ENCODE measurements at places on chromosomes 1 and 21.

GRCh38 chr1:46219551-46220520, 16.7 kb downstream of the LURAP1 start:
- DNase-seq: no peak

DNA sequence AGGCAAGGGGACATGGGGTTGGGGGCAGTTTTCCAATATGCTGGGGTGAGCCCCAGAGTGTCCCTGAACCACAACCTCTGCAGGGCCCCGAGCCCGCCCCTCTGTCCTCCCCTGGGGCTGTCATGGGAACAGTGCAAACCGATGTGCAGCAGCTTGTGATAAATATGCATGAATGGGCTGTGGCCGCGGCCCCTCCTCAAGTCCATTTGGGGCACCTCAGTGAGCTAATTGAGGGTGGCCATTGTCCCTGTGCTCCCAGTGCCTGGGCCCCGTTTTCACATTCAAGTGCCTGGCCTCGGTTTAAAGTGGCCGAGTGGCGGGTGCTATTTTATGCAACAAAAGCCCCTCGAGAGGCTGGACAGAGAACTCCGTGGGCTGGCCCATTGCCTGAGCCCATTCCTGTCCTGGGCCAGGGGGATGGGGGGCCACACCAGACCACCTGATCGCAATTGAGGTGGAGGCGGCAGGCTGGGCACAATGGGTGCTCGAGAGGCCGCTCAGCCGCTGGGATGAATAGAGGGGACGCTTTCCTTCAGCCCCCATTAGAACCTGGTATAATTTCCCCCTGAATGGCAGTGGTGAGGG, 193.7 kb downstream of the FOXD2 start:
- no peak for DNase-seq

- no peak for DNase-seq
Observed at GRCh38 chr1:933603-933940, 9.8 kb downstream of the SAMD11 start.

DNA sequence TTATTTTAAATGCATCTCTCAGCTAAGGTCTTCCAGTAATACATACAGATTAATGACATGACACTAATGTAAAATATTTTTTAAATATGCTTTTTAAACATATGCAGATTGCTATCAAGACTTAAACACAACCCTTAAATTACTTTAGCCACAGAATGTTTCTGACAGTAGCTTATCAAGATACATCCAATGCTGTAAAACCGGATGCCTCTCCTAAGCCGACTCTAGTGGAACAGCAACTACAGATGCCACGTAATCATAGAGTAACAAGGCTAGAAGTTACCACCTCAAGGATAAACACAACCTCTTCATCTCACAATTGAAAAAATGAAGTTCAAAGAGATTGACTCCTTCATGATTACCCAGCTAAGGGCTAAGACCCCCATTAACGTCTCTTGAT, 68.4 kb downstream of the ZZZ3 start:
- no peak for DNase-seq

- DNase-seq: no peak
Observed at GRCh38 chr1:15220825-15221431, 26.1 kb upstream of the FHAD1 start.

GRCh38 chr21:43624339-43624738, 34.9 kb downstream of the HSF2BP start:
- DNase-seq: no peak

DNA sequence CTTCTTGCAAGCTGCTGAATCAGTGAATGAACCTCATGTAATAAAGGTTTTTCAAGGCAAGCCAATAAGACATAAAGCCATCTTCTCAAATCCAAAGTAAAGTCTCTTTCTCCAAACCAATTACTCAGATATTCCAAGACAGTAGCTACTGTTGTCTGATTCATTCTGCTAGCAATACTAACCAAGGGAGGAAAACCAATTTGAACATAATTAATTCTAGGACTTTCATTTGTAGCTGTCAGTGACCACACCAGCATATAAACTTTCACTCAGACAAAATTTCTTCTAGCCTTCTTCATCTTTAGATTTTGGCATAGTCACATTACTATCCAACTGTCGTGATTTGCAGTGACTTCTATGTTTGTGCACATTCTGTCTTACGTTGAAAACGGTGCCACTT, 10.5 kb upstream of the INTS3 start:
- no peak for DNase-seq

- DNase-seq: no peak
Observed at GRCh38 chr1:97743129-97743528, 177.7 kb downstream of the DPYD start.

- DNase-seq: no peak
Observed at GRCh38 chr1:68047659-68048026, 2.8 kb downstream of the DIRAS3 start.

DNA sequence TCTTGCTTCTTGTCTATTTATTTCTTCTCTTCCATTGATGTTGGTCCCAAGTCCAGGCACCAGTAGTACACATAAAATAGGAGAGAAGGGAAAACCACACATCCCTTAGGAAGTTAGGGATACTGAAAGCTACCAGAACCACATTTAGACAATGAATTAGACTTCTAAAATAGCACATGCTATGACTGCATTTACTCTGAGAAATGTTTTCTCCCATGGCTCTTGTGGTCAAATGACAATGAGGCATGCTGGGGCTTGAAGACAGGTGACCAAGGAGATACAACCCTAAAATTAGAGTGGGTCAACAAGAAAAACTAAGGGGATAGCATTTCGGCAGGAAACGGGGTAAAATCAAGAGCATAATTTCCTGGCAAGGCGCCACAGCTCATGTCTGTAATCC, 17.1 kb downstream of the MTOR start:
- DNase-seq: no peak

- no peak for DNase-seq
Observed at GRCh38 chr1:192436441-192437078, 119.8 kb downstream of the RGS21 start.

DNA sequence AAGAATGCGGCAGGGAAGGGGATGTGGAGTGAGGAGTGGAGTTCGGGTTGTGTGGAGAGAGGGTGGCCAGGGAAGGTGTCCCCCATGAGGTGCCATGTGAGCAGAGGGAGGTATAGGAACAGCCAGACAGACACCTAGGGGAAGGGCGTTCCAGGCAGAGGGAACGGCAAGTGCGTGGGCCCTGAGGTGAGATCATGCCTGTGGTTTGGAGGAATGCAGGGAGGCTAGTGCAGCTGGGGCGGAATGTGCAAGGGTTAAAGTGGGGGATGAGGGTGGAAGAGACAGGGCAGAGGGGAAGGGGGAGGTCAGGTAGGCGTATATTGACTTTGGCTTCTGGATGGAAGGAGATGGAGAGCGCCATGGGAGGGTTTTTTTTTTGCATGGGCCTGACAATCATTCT, 31.6 kb upstream of the PADI6 start:
- DNase-seq: no peak

GRCh38 chr1:157963713-157964112, 29.7 kb upstream of the KIRREL1 start:
- DNase-seq: peak; percentile 24

DNA sequence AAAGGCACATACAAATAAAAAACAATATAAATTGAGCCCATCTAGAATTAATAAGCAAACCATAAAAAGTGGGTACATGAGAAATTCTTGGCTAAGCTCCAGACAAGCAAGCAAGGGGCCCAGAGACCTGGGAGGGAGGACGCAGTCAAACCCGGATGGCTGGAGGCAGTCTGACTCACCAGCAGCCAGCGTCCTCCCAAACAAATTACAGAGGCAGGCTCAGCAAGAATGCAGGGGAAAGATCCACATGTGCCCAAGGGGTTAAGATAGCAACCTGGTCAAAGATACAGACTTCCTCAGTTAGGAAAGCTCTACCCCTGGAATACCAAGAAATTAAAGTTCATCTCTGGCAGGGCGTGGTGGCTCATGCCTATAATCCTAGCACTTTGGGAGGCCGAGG, 7.4 kb upstream of the TIAM1 start:
- DNase-seq: no peak

DNA sequence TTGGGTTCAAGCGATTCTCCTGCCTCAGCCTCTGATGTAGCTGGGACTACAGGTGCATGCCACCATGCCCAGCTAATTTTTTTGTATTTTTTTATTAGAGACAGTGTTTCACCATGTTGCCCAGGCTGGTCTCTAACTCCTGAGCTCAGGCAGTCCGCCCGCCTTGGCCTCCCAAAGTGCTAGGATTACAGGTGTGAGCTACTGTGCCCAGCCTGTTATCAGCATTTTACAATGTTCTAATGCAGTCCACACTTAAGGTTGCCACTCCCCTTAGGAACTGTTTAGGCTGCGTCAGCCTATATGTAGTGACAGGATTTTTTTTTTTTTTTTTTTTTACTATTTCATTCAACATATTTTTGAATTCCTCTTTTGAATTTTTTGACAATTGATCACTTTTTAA, 30.2 kb downstream of the AGPAT3 start:
- no peak for DNase-seq

- DNase-seq: no peak
Observed at GRCh38 chr1:41521766-41522165, 37.3 kb upstream of the EDN2 start.

DNA sequence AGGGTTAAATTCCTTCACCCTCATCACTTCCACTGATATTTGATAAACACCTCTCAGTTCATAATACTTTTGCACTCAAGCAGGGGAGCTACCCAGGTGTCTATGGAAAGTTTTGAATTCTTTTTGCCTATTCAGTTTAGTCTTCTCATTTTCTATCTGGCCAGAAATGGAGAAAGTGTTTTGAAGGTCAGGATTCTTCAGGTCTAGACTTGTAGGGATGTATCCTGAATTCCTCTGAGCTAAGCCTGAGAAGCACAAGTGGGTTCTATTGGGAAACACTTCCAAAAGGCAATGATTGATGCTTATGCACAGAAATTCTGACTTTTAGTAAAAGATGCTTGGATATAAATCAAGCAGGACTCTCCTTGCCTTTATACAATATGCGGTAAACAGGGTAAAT, 217.8 kb upstream of the HOOK1 start:
- DNase-seq: no peak

- no peak for DNase-seq
Observed at GRCh38 chr1:110722807-110723206, 48.1 kb upstream of the KCNA3 start.

DNA sequence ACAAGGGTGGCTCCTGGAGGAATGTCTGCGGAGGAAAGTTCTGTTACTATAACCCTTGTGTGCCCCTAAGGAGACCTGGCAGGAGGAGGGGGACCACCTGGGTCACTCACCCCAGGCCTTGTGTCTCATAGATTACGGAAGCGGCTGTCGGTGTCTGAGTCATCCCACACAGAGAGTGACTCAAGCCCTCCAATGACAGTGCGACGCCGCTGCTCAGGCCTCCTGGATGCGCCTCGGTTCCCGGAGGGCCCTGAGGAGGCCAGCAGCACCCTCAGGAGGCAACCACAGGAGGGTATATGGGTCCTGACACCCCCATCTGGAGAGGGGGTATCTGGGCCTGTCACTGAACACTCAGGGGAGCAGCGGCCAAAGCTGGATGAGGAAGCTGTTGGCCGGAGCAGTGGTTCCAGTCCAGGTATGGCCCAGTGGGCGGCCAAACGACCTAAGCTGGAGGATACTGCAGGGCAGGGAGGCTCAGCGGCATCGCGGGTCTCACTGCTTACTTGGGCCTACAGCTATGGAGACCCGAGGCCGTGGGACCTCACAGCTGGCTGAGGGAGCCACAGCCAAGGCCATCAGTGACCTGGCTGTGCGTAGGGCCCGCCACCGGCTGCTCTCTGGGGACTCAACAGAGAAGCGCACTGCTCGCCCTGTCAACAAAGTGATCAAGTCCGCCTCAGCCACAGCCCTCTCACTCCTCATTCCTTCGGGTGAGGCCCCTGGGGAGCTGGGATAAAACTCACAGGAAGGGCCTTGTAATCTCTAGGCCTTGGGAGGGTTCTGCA, 101.4 kb downstream of the PIK3R3 start:
- DNase-seq: no peak

- DNase-seq: no peak
Observed at GRCh38 chr1:156149374-156150332, 3.7 kb upstream of the SEMA4A start.

DNA sequence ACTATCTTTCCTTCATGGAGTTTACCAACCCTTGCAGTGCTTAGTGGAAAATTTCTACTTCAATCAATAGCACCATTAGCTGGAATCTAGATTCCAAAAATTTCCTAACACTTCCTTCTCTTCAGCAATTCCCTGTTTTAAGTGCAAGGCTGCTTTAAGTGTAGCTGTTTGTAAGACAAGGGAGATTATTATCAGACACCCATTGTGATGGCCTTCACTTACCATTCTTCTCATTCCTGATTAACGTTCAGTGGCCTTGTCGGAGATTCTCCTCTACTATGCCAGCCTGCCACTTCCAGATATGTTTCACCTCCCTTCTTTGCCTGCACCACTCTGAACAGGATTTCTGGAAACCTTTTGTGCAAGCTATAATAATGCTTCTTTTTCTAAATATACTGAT, 464.9 kb upstream of the ADGRL2 start:
- DNase-seq: no peak

GRCh38 chr1:924656-925560, 1.2 kb downstream of the SAMD11 start:
- DNase-seq: no peak

- no peak for DNase-seq
Observed at GRCh38 chr1:66552829-66553228, 18.9 kb downstream of the SGIP1 start.

DNA sequence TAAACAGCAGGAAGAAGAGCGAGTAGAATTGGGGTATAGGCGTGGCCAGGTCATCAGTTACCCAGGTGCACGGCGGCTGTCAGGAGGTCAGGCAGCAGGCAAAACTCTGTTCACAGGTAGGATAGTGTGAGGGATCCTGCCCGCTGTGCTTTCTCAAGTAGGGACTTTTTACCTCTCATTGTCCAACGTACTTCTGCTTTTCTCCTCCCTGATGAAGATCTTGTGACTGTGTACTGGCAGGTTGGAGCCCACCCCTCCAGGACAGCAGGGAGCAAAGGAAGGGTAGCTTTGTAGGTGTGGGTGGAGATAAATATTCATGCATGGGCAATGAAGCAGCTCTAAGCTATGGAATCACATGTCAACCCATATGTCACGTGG, 373.5 kb downstream of the KIF26B start:
- DNase-seq: no peak

GRCh38 chr21:28663754-28664153, 328.9 kb downstream of the LTN1 start:
- no peak for DNase-seq

DNA sequence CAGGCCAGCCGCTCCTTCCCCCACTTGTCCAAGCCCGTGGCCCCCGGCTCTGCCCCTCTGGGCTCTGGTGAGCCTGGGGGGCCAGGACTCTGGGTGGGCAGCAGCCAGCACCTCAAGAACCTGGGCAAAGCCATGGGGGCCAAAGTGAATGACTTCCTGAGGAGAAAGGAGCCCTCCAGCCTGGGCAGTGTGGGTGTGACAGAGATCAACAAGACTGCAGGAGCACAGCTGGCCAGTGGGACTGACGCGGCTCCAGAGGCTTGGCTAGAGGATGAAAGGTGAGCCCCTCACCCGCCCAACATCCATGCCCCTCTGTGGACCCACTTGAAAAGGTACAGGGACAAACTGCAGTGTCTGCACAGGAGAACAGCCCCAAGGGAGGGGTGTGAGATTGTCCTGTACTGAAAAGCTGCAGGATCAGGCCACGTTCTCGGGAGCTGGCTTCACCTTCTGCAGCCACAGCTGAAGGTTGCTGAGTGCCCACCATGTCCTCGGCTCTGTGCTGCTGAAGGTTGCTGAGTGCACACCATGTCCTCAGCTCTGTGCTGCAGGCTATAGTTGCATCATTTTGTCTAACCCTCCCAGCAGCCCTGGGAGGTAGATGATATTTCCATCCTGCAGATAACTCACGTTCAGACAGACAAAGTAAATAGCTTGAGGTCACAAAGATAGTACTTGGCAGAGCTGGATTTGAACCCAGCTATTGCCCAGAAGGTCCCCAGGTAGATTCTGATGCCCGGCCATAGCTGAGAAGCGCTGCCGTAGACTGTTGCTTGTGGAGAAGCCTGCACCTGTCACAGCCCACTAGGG, 618 bp downstream of the C1orf226 start:
- DNase-seq: no peak

Measured in CD4-positive, alpha-beta T cell treated with Interleukin-4 for 4 hours (primary cell).